ENCODE measurements at places on chromosomes 16 and 17. TPM values are rescaled to one million over a fixed set of nuclear protein-coding genes. Genes with fewer than 3 reads are reported as not detected.

The TAT gene
- 2.1 TPM for total RNA-seq

The ENO3 gene
- total RNA-seq: 7.3 TPM

GRCh38 chr16:67944690-67945391 lies 921 bp upstream of the LCAT start:
- no peak for DNase-seq

The ALOX12B gene
- not detected for total RNA-seq

The AGRP gene
- total RNA-seq: not detected

- no peak for DNase-seq
Measured at GRCh38 chr17:28572259-28573039, 1.1 kb upstream of the PIGS start.

DNA sequence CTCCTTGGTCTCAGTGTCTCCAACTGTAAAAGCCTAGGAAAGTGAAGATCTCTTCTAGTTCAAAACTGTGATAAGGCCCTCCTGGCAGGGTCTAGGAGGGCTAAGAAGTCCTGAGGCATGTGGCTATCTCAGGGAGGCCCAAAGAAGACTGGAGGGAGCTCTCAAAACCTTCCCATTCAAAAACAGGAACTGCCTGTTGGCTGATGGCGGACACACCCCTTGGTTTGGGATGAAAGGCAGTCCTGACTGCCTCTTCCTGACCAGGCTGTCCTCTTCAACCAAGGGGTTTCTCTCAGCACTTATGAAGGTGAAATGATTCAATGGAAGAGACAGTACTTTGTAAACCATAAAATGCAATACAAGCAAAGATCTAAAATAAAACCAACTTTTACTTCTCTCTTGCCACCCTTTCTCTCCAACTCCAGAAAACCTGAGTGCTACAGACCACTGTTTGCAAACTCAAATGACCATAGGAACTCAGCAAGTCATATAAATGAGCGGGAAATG lies 4.7 kb downstream of the ZNF764 start:
- no peak for DNase-seq

GRCh38 chr17:34851961-34852540 lies 109.2 kb downstream of the CCT6B start:
- DNase-seq: no peak

GRCh38 chr16:2276368-2277195 lies 8.7 kb upstream of the RNPS1 start:
- DNase-seq: no peak

The KRT27 gene
- total RNA-seq: 0.36 TPM

DNA sequence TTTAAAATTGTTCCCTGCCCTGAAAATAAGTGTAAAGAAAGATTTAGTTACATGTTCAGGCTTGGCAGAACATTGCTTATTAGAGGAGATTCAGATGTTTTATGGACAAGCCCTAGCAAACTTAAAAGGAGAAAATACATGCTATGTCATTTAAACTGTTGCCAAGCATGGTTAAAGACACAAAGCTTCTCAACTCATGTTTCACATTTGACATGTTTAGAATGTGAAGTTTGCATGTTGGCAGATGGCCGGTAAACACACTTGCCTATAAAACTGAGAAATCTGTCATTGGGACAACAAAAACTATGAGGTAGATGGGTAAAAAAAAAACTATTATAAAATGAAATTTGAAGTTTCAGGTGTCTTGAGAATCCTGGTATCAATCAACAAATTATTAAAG lies 5.8 kb downstream of the KRTAP29-1 start:
- no peak for DNase-seq

The FBXW10 gene
- 0.09 TPM for total RNA-seq

The KRT31 gene
- not detected for total RNA-seq

The TP53 gene
- 47.3 TPM for total RNA-seq

The NECAB2 gene
- 1.0 TPM for total RNA-seq

GRCh38 chr16:67936124-67936879 lies at the start of gene PSMB10:
Gene PSMB10, minus strand, starts transcription at chr16:67936850. Its CDS starts 101 bp downstream, at chr16:67936749.
- DNase-seq: peak; percentile 80

The TEDC2 gene
- total RNA-seq: 5.6 TPM

The SYNGR3 gene
- total RNA-seq: 1.6 TPM
